ENCODE measurements at places on chromosomes 4 and X. TPM values are rescaled to one million over a fixed set of nuclear protein-coding genes. Genes with fewer than 3 reads are reported as not detected.

Gene GAGE12H
- not detected for total RNA-seq

Gene APLN
- not detected for total RNA-seq

DNA sequence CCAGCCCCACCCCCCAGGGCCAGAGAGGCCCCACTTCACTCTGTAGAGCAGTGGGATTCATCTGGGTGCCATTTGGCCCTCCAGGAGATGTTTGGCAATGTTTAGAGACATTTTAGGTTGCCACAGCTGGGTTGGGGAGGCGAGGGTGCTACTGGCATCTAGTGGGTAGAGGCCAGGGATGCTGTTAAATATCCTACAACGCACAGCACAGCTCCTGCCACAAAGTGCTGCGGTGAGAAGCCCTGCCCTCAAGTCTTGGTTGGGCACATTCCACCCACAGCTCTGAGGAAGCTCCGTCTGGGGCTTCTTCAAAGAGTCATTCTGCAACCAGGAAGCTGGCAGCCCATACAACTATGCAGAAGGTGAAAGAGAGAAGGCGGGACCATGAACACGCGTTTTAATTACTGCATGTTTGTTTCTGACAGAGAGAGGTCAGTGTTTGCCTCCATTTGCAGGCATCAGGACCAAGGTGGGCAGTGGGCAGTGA lies 48.1 kb upstream of the FAM9C start:
- peak overlapping the region; percentile 82 for H3K27ac ChIP-seq
- H3K27me3 ChIP-seq = no peaks in the 10 kb centered on the region
- no peak overlapping the region for H3K4me3 ChIP-seq
- peak; percentile 87 for DNase-seq
- H3K36me3 ChIP-seq = no peaks in the 10 kb centered on the region

GRCh38 chr4:22052076-22052475 lies 103.5 kb upstream of the KCNIP4 start:
- H3K4me3 ChIP-seq = no peak overlapping the region
- no peak for DNase-seq
- H3K36me3 ChIP-seq = no peaks in the 10 kb centered on the region
- H3K4me1 ChIP-seq = no peaks in the 10 kb centered on the region
- H3K27me3 ChIP-seq = no peaks in the 10 kb centered on the region

DNA sequence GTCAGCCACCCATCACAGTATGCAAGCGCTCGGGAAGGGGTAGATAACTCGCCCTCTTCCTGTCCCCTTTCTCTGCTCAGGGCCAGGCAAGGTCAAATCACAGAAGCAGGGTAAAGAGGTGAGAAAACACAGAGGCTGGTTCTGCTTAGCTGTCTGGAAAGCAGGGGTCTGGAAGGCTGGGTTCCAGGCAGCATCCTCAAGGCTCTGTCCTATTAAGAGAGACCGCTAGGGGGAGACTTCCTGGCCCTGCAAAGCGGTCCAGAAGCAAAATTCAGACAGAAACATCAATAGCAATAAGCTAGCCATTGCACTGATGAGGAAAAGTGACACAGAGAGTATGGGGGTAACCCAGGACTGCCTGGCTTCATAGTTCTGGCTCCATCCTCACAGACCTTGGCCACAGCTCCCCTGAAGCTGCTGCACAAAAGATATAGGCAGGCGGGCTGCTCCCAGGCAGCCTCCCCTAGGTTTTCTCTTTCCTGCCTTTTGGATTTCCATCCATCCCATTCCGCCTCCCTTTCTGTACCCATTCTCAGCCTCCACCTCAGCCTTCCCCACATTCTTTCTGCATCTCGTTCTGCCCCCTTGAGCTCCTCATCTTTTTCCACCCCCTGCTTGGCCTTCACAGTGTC lies 308.5 kb downstream of the EVC2 start:
- H3K36me3 ChIP-seq = no peaks in the 10 kb centered on the region
- H3K4me3 ChIP-seq = no peak overlapping the region
- no peak overlapping the region for H3K27ac ChIP-seq
- no peaks in the 10 kb centered on the region for H3K27me3 ChIP-seq
- no peaks in the 10 kb centered on the region for H3K4me1 ChIP-seq

- H3K27me3 ChIP-seq = peaks cover 5% of the 10 kb centered on the region
- no peaks in the 10 kb centered on the region for H3K36me3 ChIP-seq
- H3K4me3 ChIP-seq = no peak overlapping the region
Measured at GRCh38 chr4:3442460-3442958, 741 bp downstream of the HGFAC start.

DNA sequence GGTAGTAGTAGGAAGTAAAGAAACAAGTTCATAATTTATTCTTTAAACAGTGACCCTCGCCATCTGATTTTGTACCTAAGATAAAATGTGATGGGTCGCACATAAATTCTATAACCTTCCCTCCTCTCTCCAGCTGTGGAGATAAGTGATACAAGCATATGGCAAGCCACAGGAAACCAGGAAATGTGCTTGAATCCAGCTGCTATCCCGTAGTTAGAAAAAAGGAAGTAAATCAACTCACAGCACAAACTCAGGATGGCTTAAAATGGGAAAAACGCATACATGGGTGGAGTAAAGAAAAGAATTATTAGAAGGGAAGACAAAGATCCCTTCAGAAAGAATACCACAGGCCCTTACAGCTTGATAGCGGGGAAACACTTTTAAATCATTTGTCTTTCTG lies 78.2 kb downstream of the ZNF827 start:
- no peak overlapping the region for H3K27ac ChIP-seq
- H3K36me3 ChIP-seq = peaks cover 1% of the 10 kb centered on the region
- no peaks in the 10 kb centered on the region for H3K27me3 ChIP-seq
- H3K4me1 ChIP-seq = no peaks in the 10 kb centered on the region
- no peak overlapping the region for H3K4me3 ChIP-seq
- no peak for DNase-seq

DNA sequence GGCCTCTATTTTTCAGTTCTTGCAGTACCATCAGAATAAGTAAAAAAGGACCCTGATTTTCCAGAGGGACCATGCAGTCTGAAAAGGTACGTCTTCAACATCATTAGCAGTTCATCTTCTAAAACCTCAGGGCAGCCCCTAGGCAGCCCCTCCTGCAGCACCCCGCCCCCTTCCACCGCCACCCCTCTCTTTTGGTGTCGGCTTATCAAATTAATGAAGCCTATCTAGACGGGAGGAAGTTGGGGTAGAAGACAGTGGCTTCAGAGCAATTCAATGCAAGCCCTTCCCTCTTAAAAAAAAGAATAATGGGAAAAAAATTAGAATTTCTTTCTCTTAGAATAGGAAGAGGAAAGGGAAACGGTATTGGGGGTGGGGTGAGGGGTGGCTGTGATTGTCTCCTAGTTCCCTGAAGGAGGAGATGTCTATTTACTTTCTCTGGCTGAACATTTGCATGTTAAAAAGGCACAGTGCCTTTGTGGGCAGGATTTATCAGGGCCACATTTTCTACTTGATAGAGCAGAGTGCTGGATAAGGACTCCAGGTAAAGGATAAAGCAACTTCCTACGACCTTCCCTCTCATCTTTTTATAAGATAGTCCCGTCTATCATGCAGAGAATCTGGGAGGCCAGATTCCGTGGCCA lies 159.4 kb downstream of the MGST2 start:
- H3K4me3 ChIP-seq = no peak overlapping the region
- no peak for DNase-seq
- H3K27ac ChIP-seq = no peak overlapping the region
- H3K36me3 ChIP-seq = no peaks in the 10 kb centered on the region

DNA sequence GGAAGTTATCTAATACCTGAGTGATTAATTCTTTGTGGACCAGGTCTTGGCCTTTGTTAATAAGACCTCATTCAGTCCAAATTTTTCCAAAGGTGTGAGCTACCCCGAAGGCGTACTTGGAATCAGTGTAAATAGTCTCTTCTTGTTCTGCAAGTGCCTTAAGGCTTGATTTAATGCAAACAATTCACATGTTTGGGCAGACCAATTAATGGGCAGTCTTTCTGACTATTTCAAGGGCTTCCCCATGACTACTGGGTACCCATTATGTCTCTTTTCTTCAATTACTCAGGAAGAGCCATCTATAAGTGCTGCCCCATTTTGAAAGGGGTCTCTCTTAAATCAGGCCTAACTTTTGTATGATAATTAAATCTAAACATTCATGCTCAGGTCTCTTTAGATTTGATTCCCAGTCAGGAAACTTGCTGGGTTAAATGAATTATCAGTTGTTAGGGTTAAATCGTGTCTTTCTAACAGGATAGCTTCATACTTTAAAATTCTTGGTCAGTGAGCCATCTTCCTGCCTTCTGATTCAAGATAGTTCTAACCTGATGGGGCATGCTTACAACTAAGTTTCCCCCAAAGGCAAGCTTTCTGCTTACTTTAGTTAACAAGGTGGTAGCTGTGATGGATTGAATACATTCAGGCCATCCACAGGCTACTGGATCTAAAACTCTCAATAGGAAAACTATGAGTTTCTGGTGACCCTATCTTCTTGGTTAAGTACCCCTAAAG lies 179.6 kb downstream of the CCNG2 start:
- H3K4me3 ChIP-seq = no peak overlapping the region
- H3K27me3 ChIP-seq = no peaks in the 10 kb centered on the region
- no peak for DNase-seq
- H3K36me3 ChIP-seq = no peaks in the 10 kb centered on the region
